ENCODE measurements at places on chromosomes 13 and 19.

GRCh38 chr13:73055813-73056564 is 2.8 kb upstream of the KLF5 start:
- DNase-seq: no peak

DNA sequence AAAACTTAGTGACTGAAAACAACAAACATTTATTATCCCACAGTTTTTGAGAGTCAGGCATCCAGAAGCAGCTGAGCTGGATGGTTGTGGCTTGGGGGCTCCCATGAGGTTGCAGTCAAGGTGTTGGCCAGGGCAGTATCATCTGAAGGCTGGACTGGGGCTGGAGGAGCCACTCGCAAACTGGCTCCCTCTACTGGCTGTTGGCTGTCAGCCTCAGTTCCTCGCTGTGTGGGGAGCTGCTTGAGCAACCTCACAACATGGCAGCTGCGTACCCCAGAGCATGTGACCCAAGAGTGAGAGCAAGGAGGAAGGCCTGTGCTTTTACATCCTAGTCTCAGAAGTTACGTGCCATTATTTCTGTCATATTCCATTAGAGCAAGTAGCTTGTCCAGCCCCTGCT is 9.7 kb downstream of the YJU2 start:
- DNase-seq: no peak

DNA sequence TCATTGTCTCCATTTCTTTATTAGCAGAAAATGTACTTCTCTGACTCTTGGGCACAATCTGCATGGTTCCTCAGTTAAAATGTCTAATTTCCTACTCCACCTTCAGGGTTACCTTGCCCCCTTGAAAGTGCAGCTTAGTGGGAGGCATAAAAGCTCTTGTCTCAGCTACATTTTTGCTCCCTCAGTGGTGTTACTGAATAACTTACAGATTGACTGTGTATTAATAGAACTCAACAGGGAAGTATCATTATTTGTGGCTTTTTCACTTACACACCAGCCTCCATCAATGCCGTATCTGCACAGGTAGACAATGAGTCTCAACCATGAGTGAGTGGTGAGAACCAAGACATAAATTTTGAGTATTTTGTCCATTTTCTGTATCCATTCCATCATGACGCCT is 456.2 kb upstream of the MIR17HG start:
- no peak for DNase-seq

- DNase-seq: no peak
Measured at GRCh38 chr13:27559719-27560118, 60.6 kb downstream of the LNX2 start.

DNA sequence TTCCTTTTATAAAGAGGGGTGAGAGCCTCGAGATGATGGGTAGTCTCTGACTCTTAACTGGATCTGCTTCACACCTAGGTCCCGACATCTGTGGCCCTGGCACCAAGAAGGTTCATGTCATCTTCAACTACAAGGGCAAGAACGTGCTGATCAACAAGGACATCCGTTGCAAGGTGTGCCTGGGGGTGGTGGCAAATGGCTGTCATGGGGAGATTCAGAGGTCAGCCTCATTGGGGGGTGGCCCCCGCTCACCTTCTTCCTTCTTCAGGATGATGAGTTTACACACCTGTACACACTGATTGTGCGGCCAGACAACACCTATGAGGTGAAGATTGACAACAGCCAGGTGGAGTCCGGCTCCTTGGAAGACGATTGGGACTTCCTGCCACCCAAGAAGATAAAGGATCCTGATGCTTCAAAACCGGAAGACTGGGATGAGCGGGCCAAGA is 1.6 kb downstream of the CALR start:
- DNase-seq: no peak

DNA sequence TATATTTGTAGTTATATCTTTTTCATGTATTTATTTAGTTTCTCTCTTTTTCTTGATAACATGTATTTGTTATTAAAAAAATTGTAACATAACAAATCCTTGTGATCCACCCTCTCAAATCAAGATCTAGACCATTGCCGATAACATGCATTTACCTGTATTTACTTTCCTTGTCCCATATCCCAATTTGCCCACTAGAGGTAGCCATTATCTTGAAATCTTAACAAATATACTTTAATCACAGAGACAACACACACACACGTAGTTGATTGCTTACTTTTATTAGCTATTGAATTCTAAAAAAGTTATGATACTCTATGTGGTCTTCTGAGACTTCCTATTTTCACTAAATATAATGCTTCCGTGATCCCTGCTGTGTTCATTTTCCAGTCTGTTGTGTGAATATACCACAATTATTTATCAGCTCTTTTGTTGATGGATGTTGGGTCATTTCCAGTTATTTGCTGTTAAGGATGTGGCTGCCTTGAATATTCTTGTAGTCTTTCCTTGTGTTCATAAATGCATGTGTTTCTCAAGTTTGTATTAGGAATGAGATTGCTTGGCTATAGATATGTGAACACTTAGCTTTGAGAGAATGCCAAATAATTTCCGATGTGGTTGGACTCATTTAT is 31.3 kb upstream of the ZMYM2 start:
- no peak for DNase-seq

GRCh38 chr19:29687244-29687896 is 22.1 kb downstream of the PLEKHF1 start:
- DNase-seq: no peak
